ENCODE measurements at places on chromosomes 4 and X.

DNA sequence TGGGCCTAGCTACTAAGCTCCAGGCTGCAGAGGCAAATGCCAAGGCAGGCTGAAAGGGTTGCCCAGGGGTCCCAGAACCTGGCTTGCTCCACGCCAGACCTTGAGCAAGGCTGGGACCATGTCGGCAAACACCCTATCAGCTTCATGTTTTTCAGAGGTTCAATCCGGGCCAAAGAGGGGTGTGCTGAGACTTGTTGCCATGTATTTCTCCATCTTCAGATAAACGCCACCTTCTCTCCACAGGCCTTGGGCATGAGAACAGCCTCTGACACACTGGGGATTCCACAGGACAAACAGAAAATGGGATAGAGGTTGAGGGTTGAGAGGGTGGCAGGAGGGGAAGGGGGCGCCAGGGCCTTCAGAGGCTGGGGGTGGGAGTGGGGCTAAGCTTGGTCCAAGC lies 8.6 kb downstream of the PJA1 start:
- DNase-seq, result no peak

GRCh38 chrX:48715072-48715471 lies 18.5 kb downstream of the SUV39H1 start:
- DNase-seq, result no peak

DNA sequence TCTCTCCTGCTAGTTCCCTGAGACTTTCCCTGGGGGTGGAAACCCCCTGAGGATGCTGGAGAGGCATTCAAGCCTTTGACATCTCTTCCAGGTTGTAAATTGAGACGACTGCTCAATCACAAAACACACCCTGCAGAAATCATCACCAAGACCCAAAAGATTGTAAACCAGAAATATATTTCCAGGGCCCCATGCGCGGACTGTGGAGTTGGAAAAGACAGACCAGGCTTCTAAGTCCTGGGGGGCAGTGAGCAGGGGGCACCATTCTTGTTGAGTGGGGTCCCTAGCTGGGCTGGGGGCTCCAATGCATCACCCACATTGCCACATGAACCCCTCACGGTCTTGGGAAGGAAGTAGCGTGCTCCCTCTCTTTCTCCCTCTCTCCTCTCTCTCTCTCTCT lies 87.9 kb upstream of the C4orf50 start:
- DNase-seq, result no peak

DNA sequence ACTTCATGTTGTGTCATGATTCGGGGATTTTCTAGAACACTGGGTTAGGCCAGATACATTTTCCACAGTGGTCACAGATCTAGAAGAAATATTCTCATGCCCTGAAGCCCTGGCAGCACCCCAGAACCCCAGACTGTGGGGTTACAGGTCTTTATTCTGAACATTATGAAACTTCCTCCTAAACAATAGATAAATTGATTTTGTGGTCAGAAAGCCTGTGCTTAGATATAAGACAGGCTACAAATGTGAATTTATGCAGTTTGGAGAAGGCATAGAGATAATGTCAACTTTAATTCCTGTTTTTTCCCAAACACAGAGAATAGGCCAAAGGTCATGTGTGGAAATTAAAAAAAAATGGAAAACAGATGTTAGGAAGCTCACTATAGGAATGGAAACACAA lies 492.9 kb downstream of the SPRY1 start:
- no peak for DNase-seq

DNA sequence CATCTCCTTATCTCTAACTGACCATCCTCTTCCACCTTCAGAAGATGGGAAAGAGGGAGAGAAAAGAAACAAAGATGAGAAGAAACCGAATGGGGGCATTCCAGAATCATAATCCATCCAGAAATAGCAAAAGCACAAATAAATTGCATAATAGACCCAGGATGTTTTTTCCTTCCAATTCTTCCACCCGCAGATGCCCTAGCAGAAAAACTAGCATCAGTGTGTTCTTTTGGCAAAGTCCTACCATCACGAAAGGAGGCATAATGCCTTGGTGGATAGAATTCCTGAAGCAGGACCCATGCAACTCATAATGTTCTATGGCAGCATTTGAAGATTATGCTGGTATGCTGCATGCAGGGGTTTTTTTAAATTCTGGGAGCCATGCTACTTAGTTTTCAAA lies 279.2 kb downstream of the PPP3CA start:
- no peak for DNase-seq

DNA sequence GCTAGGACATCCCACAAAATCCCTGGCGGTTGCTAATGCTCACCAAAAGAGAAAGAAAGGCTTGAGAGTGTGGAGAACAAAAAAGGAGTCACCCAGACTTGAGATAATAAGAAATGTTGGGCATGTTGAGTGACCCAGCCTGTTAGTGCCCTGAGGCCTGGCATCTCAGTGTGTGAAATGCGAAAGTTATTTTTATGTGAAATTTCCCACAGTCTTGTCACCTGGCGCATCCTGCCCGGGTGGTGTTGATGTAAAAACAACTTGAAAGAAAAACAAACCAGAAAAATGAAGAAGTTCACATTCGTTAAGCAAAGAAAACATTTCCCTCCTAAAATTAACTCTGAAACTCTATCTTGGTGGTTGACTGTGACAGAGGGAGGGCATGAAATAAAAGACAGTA lies 495.2 kb downstream of the MID1IP1 start:
- no peak for DNase-seq

Measured in retina (tissue), 1 donor.